ENCODE measurements at places on chromosomes 11 and 22.

DNA sequence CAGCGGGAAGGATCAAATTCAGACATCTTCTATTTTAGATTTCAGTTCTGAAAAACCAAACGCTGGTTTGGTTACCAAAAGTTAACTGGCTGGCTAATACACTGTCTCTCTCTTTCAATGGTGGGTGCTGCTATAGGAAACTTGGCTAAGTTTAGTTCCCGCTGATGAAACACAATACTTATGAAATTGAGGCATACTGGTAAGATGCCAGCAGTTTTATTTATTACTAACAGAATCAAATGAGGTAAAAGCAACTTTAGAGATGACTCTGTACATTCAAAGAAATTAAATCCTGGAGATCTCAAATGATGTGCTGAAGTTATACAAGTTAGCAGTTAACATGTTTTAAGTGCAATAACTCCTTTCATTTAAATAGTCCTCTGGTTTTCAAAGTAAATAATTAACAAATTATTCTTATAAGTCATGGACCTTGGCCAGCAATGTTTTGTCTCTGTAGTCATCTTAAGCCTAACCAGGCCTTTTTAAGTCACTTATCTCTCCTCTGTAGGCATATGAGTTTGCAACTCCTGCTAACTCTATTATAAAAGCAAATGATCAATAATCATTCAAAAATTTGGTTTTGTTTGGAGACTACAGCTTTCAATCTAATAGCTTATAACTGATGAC is 54.8 kb downstream of the PAK1 start:
- no peak for DNase-seq

- DNase-seq: peak; percentile 20
Measured at GRCh38 chr22:22060200-22061084, 77.9 kb upstream of the TOP3B start.

GRCh38 chr22:41288245-41288946 is 2.4 kb upstream of the RANGAP1 start:
- no peak for DNase-seq

DNA sequence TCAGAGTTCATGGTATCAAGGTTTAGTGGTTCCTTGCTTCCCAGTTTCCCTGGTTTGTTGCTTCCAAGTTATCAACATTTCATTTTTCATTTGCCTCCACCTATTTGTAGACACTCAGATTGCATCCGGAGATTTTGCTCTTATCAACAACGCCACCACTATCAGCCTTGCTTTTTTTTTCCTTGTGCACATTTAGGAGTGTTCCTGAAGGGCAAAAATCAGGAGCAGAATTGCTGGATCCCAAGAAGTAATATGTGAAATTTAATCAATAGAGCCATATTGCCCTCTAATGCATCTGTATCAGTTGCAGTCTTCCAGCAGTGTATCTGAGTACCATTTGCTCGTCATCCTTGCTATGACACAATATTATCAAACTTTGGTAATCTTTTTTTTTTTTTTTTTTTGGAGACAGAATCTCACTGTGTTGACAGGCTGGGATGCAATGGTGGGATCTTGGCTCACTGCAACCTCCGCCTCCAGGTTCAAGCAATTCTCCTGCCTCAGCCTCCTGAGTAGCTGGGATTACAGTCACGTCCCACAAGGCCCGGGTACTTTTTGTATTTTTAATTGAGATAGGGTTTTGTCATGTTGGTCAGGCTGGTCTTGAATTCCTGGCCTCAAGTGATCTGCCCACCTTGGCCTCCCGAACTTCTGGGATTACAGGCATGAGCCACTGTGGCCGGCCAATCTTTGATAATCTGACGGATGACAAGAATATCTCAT is 42.1 kb upstream of the SEPTIN5 start:
- no peak for DNase-seq

GRCh38 chr22:25114369-25115362 is 85.0 kb upstream of the CRYBB3 start:
- no peak for DNase-seq

DNA sequence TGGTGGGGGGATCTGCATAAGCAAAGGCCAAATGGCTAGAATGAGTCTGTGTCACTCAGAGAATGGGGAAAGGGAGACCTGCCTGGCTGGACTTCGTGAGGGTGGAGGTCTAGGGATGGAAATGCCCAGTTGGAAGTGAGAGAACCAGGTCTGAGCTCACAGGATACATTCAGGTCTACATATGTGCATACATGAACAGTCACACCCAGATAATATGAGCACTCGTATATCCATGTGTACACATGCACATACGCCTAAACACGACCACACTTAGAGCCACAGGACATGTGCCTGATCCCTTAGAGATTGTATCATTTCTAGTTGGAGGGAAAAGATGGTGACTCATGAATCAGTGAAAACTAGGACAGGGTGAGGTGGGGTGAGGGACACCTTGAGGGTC is 21.1 kb upstream of the RELT start:
- no peak for DNase-seq

GRCh38 chr11:38498721-38499120 is 1900.7 kb upstream of the RAG2 start:
- no peak for DNase-seq

- DNase-seq: no peak
Measured at GRCh38 chr11:6962141-6962540, 35.9 kb downstream of the ZNF215 start.

DNA sequence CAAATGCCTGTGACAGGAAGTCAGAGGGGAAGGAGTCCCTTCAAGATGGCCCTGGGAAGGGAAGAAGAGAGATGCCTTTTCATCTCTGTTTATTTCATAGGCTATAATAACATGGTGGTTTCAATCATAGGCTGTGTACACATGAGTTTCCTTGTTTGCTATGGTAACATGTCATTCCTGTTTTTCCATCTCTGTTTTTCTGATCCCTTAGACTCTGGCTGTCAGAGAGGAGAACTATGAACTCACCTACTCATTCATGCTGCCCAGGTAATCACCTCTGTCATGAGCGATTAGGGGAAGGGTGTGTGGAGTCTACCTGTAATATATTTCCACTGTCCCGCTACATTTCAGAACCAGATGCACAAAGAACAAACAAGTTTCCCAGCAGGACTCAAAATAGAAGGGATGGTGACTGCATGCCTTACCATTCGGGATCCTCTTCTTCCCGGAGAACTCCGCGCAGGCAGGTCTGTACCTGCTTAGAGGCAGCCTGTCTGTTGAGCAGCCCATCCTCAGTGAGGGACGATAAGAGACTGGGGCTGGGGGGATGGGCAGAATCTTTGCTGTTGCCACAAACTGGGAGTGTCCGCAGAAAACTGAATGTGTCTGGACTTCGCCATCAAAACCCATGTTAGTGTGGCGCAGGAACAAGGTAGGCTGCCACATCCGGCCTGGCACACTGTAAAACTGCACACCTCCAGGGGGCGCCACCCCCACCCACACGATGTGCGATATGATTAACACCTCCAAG is 7.1 kb upstream of the PEX26 start:
- no peak for DNase-seq

DNA sequence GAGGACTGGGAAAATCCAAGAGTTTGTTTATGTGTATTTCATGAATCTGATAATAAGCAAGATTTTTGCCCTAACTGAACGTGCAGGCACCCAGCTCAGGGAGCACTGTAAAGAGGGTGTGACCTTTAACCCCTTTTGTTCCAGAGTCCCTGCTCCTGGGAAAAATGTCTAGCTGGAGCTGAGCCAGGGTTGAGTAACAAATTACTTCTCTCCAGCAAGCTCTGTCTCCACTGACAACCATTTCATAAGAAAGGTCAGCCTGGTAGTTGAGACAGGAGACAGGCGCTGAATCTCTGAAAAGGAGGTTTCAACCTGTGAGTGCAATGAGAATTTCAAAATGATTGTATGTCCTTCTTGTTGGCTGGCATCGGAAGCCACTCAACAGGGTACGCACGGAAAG is 156.4 kb upstream of the NARS2 start:
- no peak for DNase-seq

DNA sequence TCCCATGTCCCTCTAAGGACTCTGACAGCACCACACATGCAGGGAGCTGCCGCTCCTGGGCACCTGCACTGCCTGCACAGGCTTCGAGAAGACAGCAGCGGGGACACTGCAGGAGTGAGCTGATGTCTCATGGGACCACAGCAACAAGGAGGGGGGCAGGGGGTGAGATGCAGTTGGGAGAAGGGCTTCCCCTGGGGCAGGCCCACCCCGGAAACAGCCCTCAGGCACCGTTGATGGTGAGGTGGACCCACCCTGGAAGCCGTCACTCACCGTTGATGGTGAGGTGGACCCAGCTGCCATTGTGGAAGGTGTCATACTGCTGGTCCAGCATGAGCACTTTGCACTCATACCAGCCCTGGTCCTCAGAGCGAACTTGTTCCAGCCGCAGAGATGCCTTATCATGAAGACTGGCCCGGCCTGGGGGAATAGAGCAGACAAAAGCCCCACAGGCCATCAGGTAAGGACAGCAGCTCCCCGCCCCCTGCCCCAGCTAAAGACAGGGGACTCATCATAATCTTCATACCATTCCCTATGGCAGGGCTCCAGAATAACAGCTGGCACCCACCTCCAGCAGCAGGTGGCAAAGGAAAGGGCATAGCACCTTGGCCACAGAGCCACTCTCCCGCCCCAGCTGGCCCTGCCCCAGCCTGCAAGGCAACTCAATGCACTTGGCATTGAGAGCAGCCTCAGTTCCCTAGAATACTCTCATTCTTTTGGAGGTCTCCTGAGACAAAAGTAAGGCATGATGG is 12.6 kb downstream of the IGSF9B start:
- no peak for DNase-seq

- no peak for DNase-seq
Measured at GRCh38 chr11:17901481-17901880, 111.4 kb downstream of the SERGEF start.

GRCh38 chr11:27857014-27857413 is 156.8 kb upstream of the BDNF start:
- no peak for DNase-seq

GRCh38 chr11:70016666-70017367 is 61.3 kb upstream of the ANO1 start:
- no peak for DNase-seq

DNA sequence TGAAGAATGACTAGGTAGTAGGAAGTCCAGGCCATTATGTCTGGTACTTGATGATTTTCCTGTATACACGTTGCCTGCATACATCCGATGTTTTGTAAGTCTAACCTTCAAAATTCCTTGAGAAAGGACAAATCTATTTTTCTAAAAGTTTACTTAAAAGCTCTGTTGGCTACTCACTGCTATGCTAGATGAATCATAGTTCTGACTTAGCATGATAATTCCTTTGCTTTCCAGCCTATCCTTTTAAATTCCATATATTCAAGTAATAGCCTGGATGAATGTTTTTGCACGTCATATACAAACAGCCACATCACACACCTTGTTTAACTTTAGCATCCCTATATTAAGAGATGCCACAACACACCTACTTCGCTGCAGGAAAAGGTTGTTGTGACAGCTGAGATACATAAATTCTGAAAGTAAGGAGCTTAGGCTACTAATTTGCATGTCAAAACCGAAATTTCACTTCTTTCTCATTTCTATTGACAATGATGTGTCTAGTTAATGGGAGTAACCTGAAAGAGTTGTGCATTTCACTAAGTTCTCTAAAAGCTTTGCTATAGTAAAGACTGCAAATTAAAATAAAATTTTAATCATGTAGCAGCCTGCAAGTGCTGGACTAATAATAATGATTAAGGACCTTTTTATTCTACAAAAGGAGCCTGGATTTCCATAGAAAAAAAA is 1116.4 kb downstream of the JRKL start:
- DNase-seq: no peak

Measured in substantia nigra (tissue), 51 donors.